Caco-2 (cell line): ENCODE measurements at places on chromosomes 3 and 15.
A peak's percentile ranks its signal among the peaks of the same experiment; 100 is the strongest.

- DNase-seq: no peak
These were observed 5.1 kb downstream of the SPTBN5 start for GRCh38 chr15:41888662-41889253.

DNA sequence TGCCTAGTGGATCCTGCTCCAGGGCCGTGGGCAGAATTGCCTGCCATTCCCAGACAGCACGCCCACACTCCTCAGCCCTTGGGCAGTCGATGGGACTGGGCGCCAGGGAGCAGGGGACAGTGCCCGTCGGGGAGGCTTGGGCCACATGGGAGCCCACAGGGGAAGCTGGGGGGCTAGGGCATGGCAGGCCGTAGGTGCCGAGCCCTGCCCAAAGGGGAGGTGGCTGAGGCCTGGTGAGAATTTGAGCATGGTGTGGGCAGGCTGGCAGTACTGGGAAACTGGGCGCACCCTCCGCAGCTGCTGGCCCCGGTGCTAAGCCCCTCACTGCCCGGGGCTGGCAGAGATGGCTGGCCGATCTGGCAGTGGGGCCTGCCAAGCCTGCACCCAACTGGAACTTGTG, 1225.9 kb upstream of the EPHA6 start:
- no peak for DNase-seq

- no peak for DNase-seq
These were observed 6.5 kb downstream of the CCDC33 start for GRCh38 chr15:74242441-74243185.

DNA sequence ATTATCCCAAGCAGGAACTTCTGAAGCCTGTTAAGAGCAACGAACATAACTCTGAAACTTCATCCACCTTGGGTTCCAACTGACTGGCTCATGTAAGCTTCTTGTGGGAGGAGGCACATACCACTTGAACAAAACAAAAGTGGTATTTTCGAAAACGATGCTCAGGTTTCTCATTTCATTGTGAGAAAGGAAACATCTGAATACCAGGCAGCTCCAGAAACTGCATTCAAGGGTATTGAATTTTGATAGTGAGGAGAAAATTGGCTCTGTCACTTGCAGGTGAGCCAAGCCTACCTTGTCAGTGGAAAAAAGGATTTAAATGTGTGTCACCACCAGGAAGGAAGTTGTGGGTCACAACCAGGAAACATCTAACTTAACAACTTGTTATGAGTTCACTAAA, 218.1 kb upstream of the SATB1 start:
- DNase-seq: no peak

DNA sequence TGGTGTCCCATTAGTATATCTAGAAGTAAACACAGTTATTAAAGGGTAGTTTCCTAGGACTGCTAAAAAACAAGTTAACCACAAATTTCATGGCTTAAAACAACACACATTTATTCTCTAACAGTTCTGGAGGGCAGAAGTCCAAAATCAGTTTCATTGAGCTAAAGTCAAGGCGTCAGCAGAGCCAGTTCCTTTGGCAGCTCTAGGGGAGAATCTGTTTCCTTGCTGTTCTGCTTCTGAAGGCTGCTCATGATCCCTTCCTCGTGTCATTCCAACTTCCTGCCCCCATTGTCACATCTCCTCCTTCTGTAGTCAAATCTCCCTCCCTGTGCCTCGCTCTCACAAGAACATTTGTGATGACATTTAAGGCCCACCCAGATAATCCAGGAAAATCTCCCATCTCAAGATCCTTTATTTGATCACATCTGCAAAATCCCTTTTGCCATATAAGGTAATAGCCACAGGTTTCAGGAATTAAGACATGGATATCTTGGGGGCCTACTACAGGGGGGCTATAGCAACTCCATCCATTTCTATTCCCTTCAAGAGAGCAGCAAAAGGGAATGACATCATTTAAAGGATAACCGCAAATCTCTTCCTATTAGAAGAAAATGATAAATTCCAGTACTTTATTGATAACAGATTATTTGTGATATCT, 50.1 kb downstream of the GPR176 start:
- no peak for DNase-seq

DNA sequence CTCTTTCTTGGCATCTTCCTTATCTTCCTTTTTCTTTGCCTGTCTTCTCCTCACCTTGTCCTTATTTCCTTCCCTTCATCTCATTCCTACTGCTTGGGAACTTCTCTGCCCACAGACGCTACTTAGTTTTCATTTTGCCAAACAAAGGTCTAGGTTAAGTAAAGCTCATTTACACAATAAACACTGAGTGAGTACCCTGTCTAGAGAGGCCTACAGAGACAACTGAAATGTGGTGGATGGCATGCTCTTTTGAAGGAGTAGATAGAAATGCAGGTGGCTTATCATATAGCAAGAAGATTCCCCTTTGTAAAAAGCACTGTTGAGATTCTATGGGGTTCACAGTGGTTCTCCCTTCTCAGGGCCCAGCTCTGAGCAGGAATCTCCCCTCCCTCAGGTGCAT, 319.0 kb downstream of the CNTN3 start:
- DNase-seq: no peak

DNA sequence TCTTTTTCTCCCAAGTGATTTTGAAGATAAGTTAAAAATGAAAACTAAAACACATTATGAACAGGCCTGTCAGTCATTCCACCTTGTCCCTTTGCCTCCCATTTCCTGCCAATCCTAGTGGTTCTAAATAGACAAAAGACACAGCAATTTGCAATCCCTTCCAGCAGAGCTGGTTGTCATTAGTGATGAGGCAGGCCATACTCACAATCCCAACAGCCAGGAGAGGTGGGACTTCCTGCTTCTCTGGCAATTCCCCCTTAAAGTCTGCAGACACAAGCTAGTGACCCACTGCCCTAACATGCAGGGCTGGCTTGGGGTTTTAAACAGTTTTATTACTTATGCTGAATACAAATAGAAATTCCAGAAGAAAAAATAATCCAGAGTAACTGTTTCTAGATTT, 38.4 kb upstream of the RBP1 start:
- no peak for DNase-seq

- DNase-seq: no peak
These were observed 420.2 kb downstream of the SI start for GRCh38 chr3:164658125-164658524.

- no peak for DNase-seq
These were observed 450.1 kb upstream of the THBS1 start for GRCh38 chr15:39130556-39131379.

GRCh38 chr3:34619990-34620389, 821.6 kb downstream of the PDCD6IP start:
- DNase-seq: peak; percentile 10

- DNase-seq: no peak
These were observed 200.7 kb downstream of the TIGIT start for GRCh38 chr3:114494498-114494897.

DNA sequence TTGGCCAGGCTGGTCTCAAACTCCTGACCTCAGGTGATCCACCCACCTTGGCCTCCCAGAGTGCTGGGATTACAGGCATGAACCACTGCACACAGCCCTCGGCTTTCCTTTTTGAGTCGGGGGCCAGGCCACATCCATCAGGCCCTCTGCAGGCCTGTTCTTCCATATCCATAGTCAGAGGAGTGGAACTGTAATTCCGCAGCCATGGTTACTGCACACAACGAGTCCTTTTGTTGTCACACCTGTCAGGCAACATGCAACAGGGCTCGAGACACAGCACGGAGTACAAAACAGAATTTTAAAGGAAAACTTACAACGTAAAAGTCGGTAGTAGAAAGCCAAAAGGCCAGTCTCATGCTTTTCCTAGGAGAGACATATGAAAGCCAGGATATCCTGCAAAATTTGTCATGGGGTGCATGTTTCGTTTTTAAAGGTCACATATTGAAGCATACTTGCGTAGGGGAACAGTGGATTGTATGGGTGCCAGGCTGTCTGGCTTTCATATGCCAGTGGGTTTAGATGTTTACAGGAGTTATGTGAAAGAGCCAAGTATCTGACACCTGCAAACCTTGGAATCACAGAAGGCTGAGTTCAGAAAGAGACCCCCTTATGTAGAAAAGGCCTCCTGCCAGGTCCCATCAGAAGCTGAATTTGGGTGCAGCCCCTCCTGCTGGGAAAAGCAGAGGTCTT, 63.2 kb upstream of the LPP start:
- DNase-seq: no peak

- no peak for DNase-seq
These were observed 188.1 kb downstream of the XXYLT1 start for GRCh38 chr3:195082811-195083210.

DNA sequence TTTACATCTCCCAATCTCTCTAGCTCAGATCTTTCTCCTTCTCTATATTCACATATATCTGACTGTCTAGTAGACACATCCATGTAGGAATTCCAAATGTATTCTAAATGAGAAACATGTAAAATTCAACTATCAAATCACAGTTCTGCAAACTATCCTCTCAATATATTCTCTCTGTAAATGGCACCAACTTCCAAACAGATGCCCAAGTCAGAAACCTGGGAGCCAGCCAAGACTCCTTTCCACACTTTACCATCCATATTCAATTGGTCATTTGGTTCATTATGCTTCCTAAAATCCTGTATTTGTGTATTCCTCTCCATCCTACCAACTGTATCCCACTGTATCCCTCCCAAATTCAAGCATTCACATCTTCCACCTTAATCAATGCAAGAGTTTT, 53.0 kb upstream of the INO80 start:
- no peak for DNase-seq

- DNase-seq: no peak
These were observed 3.3 kb upstream of the ACOX2 start for GRCh38 chr3:58540176-58540858.

DNA sequence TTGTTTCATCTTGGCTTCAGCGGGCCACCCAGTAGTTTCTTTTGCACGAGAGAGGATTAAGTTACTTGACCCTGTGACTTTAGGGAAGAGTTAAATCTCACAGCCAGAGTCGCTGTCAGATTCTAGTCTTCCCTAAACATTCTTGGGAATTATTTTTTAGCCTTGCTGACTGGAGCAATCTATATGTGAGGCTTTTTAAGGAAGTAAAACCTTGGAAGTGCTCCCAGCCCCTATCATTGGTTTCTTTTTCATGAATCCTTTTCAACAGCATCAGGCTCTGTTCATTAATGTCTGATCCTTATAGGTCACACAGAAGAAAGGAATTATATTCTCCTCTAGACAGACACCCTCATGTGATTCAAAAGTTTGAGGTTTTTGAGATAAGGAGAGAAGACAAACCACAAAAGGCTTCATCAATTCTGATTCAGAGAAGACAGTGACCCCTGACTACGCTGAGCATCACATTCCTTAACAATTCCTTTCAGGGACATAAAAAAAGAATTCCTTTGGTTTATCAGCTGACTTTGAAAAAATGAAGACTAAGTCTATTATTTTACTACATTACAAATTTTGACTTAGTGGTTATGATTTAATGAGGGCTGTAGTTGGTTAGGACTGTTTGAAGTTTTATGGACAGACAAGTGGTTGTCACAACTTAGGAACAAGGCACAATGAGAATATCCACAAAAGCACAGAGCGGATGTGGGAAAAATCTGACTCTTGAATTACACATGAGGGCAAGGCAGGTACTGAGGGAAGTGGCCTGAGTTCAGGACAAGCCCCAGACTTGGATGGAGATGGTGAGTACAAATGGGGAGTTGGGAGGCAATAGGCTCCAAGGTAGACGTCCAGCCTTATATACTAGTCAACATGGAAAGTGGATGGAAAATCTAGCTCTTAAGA, 171.1 kb upstream of the STT3B start:
- no peak for DNase-seq

DNA sequence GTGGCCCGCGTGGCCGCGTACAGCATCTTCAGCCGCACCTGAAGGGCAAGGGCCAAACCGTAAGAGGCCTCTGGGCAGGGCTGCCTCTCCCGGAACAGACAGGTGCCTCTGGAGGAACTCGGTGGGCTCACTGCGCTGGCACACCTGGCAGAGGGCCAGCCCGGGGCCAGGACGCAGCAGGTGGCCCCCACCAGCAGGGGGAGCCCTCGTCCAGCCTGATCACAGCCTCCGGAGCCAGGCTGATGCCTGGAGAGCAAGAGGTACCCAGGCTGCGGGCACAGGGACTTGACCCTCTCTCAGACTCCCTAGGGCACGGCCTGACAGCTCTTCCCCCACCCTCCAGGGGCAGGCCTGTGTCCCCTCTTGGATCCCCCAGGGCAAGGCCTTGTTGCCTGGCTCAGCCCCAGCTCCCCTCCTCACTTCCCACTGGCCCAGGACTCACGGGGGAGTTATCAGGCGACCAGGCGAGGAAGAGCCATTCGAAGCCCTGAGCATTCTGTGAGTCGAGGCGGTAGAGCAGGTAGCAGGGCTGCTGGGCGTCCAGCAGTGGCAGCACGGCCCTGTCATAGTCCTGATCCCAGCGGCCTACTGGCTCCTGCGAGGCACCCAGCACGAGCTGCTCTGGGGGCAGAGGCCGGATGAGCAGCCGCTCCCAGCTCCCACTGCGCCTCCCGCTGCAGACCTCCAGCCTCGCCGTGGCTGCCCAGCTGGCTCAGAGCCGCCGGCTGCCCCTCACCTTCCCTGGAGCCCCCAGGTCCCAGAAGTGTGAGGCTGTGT, 6.2 kb upstream of the TLR9 start:
- no peak for DNase-seq

- no peak for DNase-seq
These were observed 7.6 kb downstream of the XXYLT1 start for GRCh38 chr3:195263193-195263924.

GRCh38 chr3:46168583-46169345, 39.3 kb downstream of the CCR1 start:
- no peak for DNase-seq

GRCh38 chr3:100401674-100402041, 319 bp downstream of the LNP1 start:
- peak; percentile 42 for DNase-seq
